ENCODE measurements at places on chromosomes 16 and 17.

- DNase-seq = no peak
Measured at GRCh38 chr16:71373073-71373472, 14.6 kb downstream of the CALB2 start.

- DNase-seq = no peak
Measured at GRCh38 chr16:69179328-69180010, 7.5 kb upstream of the SNTB2 start.

GRCh38 chr17:58756246-58757161, 850 bp downstream of the PPM1E start:
- no peak for DNase-seq

DNA sequence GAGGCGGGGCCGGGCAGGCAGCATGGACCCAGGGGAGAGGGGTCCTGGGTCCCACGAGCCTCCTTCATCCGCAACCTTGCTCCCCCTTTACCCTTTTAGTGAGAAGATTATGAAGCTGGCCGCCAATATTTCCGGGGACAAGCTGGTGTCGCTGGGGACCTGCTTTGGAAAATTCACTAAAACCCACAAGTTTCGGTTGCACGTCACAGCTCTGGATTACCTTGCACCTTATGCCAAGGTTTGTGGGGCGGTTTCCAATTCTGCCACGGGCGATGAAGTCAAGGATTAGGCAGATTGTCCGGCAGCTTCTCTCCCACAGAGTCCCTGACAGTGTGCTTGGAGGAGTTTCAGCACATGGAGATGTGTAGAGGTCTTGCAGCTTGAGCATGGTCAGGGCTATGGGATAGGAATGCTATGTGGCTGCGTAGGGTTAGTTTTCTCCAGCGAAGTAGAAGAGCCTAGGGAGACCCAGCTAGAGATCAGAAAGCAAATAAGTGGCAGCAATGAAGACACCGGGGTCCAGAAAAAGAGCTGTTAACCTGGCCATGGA, 598 bp downstream of the NIP7 start:
- DNase-seq = no peak

GRCh38 chr17:70405492-70406220, 236.3 kb downstream of the KCNJ2 start:
- DNase-seq = no peak

GRCh38 chr17:63295839-63296590, 150.1 kb downstream of the CYB561 start:
- no peak for DNase-seq

GRCh38 chr17:41928693-41929251, 1.6 kb upstream of the ODAD4 start:
- no peak for DNase-seq

GRCh38 chr17:1398931-1399678, 917 bp downstream of the YWHAE start:
- peak; percentile 72 for DNase-seq

DNA sequence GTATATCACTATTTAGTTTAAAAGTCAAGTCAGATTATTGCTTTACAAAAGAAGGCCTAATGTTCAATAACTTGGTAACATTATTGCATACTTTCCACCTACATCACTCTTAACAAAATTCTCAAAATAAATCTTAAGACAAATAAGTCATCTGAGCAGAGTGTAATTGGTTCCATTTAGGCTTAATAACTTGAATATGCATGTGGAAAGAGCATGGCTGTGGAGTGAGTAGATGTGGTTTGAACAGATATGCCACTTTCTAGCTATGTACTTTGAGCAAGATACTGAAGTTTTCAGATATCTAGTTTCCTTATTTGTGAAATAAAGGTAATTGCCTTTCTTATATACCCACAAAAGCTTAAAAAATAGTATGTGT, 6.7 kb upstream of the EVI2A start:
- no peak for DNase-seq

GRCh38 chr17:49742166-49742638, 21.7 kb downstream of the FAM117A start:
- DNase-seq = no peak

DNA sequence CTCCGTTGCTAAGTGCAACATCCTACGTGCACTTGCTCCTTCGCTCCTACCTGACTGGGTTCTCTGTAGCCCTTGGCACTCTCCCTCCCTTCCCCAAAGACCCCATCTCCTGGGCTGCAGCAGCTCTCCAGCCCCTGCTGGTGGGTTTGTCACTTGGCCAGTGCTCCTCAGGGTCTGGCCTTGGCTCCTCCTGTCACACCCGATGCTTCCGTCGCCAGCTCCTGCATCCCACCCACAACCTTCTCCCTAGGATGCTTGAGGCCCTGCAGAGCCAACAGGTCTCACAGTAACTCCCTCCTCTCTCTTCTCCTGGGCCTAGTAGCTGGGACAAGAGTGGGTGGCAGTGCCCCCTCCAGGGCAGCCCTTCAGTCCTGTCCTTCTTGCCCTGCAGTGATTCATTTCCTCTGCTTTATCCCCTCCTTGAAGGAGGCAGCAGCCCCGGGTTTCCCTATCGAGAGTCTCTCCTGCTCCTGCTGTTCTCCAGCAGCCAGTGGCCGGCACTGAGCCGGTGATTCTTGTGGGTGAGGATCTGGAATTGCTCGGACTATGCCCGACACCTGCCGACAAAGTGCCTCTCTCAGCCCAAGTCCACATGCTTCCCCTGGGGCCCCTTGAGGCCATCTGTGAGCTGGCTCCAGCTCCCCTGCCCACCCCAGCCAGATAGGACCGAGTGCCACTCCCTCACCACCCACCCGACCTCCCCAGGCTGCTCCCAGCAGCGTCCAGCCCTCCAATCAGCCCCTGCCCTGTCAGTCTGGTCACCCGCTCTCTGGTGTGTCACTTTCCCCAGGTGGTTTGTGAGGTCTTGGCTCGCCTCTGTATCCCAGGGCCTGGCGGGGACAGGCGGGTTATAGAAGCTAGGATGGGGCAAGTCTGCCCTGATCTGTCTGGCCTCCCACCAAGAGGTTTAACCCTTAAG, 3.8 kb downstream of the LITAFD start:
- DNase-seq = peak; percentile 72

DNA sequence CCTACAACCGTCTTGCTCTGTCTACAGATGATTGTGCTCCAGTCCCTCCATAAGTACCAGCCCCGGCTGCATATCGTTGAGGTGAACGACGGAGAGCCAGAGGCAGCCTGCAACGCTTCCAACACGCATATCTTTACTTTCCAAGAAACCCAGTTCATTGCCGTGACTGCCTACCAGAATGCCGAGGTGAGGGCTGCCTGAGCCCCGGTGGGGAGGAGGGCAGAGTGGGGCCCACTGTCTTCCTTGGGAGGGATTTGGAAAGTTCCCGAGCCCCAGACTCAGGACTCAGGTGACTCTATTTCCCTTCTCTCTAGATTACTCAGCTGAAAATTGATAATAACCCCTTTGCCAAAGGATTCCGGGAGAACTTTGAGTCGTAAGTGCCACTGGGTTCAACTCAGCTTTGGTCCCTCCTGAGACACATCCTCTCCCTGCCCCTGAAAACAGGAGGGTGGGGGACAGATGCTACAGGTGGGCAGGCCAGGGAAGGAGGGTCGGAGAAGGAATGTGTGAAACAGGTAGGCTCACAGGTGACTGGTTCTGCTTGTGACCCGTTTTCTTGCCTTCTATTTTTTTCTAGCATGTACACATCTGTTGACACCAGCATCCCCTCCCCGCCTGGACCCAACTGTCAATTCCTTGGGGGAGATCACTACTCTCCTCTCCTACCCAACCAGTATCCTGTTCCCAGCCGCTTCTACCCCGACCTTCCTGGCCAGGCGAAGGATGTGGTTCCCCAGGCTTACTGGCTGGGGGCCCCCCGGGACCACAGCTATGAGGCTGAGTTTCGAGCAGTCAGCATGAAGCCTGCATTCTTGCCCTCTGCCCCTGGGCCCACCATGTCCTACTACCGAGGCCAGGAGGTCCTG, 11.4 kb downstream of the TBX21 start:
- no peak for DNase-seq

DNA sequence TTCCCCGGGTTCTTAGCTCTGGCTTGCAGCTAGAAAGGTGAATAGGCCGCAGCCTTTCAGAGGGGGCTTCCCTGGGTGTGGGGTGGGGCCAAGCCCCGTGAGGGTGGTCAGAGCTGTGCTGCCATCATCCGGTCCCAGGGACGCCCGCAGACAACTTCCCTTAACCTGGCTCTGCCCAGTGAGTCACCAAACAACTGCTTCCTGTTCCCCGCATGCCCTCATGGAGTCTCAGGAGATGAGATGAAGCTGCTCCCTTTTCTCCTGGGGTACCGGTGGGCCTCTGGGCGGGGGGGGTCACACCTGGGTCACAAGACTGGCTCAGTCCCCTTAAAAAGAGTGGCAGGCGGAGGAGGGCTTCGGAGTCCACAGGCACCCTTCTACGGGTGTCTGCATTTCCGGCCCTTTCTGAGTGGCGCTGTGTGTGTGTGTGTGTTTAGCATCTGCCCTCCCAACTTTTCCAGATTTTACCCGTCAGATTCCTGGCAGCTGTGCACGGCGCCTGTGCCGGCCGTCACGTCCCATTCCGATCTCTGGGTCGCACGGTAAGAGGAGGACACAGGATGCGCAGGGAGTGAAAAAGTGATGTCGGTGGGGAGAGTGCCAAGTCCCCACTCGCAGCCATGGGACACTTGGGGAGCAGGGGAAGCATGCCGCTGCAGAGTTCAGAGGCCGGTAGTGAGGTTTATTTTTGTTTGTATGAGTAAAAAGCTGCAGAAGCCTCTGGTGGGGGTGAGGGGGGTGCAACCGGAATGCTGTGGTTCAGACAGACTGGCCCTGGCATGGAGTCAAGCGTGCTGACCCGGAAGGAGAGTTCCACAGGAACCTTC, 16.8 kb downstream of the HIC1 start:
- DNase-seq = no peak

DNA sequence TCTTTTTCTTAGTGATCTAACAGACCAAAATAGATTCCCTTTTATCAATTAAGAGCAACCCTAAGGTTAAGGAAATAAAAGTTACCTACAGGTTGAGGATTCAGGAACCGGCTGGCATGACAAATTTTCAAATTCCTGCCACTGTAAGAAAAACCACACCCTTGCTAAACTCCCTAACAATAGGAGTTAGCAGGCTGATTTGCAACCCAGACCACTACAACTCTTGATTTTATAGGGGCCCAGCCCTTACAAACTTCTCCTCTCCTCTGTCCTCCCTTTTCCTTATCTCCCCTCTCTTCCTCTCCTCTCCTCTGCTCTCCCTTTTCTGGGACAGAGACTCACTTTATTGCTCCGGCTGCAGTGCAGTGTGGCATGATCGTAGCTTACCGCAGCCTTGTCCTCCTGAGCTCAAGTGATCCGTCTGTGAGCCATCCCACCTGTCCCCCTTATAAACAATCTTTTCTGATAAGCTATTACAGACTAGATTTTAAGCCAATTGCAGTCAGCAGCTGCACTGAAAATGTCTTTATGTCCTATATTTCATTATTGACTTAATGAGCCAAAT, 418.9 kb downstream of the CDH8 start:
- DNase-seq = no peak

GRCh38 chr16:83779886-83780285, 27.9 kb upstream of the HSBP1 start:
- DNase-seq = no peak

DNA sequence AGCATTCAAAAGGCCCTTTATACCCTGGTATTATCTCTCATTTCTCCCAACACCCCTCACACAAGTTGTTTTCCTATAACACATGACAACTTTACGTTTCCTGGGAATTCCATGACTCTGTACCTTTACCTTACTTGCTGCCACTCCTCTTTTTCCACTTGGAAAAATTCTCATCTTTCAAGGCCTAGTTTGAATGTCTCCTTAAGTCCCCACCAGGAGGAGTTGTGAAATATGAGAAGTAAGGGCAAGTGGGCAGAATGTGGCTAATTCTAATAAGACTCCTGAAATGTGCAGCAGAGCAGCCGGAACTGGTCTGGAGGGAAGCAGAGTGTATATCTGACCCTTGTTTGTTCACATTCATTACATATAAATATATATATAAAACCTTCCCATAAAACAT, 39.7 kb downstream of the BRCA1 start:
- DNase-seq = no peak

GRCh38 chr17:4605826-4606225, 21.5 kb downstream of the SMTNL2 start:
- no peak for DNase-seq

DNA sequence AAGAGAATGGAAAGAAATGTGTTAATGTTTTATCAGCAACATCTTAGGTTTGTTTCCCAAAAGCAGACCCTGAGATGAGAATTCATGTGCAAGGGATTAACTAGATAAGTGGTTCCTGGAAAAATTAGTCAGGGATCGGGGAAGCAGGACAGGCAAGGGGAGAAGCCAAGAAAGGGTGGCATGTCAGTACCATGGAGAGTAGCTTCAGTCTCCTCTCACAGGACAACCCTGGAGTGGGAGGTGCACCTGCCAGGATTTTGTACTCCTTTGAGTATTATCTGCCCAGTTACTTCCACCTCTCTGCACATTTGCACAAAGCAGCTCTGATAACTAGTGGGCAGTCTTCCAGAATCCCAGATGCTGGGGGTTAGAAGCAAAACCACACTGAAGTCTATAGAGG, 117.0 kb downstream of the RGS9 start:
- no peak for DNase-seq

DNA sequence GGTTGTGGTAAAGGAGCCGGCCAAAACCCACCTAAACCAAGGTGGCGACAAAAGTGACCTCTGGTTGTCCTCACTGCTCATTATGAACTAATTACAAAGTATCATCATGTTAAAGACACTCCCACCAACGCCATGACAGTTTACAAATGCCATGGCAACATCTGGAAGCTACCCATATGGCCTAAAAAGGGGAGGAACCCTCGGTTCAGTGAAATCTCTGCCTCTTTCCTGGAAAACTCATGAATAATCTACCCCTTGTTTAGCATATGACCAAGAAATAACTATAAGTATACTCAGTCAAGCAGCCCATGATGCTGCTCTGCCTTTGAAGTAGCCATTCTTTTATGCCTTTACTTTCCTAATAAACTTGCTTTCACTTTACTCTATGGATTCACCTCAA, 72.2 kb downstream of the CYLD start:
- DNase-seq = no peak

DNA sequence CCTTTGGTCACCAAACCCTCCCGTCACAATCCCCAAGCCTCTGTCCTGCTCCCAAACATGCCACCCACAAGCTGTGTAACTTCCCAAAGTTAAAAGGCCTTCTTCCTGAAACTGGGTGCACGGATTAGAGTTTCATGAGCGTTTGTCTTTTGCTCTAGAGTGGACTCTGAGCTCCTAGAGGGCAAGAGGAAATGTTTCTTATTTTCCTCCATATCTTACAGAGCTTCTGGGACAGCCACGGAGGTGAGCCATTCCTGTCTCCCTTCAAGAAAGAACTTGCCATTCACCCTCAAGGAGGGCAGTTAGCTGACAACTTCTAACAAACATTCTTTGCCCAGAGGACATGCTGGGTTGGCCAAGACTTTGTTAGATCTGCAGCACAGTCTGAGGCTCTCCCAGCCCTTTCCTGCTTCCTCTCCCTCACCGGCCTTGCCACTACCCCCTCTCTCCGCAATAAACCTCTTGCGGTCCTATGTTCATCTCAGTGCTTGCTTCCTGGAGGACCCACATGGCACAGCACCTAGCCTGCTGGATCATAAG, 2.6 kb upstream of the MYCBPAP start:
- peak; percentile 48 for DNase-seq

DNA sequence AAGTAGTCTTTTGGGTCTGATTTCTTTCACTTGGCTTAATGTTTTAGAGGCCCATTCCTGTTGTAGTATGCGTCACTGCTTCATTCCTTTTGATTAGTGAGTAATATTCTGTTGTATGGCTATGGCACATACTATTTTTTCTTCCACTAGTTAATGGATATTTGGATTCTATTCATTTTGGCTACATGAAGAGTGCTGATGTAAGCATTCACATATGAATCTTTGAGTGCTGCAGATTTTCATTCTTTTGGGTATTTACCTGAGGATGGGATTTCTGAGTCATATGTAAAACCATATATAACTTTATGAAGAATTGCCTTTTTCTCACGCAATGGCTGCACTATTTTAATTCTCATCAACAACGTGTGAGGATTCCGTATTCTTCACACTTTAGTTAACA, 113.6 kb downstream of the AHSP start:
- no peak for DNase-seq
